Astrocyte of the hippocampus (primary cell): ENCODE measurements at places on chromosomes 13 and 19.

DNA sequence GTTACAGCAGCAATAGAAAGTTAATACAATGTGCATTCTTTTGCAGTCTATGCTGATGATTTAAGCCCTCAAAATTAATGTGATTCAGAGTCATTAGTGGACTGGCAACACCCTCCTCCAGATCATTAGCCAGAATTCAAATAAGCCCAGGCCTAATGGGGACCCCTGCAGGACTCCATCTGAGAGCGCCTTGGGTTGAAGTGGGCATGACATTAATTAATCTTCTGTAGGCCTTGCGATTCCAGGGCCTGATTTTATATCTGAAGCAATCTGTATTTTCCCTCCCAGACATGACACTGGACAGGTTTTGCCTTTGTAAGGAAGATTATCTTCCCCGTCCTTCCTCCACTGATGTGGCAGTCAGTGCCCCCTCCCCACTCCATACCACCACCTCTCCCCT lies 442.9 kb downstream of the FOXO1 start:
- no peak for DNase-seq

GRCh38 chr13:48816700-48817099 lies 159.0 kb upstream of the FNDC3A start:
- no peak for DNase-seq

- no peak for DNase-seq
These were observed 23.4 kb downstream of the DGKH start for GRCh38 chr13:42071672-42072419.

DNA sequence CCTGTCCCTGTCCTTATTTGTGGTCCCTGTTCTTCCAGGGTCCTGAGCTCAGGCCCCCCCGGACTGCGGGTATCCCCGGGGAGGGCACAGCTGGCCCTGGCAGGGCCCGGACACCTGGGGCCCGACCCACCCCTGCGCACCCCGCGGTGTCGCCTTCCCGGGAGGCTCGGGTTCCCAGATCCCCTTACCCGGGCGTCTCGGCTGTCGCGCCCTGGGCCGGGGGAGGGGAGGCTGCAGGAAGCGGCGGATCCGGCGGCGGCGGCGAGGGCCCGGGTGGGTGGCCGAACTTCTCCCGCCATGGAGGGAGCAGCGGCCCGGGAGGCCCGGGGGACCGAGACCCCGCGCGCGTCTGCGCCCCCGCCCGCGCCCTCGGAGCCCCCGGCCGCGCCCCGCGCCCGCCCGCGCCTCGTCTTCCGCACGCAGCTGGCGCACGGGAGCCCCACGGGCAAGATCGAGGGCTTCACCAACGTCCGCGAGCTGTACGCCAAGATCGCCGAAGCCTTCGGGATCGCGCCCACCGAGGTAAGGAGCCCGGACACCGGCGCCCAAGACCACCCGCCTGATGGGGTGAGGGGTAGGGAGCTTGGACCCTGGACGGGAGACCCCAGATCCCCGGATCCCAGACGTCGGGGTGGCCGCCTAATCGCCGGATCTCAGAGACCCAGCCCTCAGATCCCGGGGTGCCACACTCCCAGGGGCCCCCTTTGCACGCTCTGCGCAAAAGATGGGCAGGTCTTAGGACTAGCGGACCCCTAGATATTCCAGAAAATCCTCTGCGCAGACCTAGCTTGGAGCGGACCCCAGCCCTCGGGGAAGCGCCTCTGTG lies at the start of gene GIPC3:
Gene GIPC3, plus strand, starts transcription at position 178 of the 826 bp plus-strand sequence. Its CDS starts 120 bp downstream, at position 298.
- DNase-seq, result no peak

- DNase-seq, result peak; percentile 44
These were observed 22.6 kb downstream of the KLHL26 start for GRCh38 chr19:18659281-18660050.

- no peak for DNase-seq
These were observed 4.4 kb downstream of the ZNF473 start for GRCh38 chr19:50030225-50030624.

GRCh38 chr13:107233541-107233940 lies 665.6 kb upstream of the ARGLU1 start:
- no peak for DNase-seq

GRCh38 chr19:1400281-1401137 lies 833 bp downstream of the GAMT start:
- DNase-seq, result no peak

GRCh38 chr13:32141462-32141861 lies 109.9 kb downstream of the FRY start:
- no peak for DNase-seq

DNA sequence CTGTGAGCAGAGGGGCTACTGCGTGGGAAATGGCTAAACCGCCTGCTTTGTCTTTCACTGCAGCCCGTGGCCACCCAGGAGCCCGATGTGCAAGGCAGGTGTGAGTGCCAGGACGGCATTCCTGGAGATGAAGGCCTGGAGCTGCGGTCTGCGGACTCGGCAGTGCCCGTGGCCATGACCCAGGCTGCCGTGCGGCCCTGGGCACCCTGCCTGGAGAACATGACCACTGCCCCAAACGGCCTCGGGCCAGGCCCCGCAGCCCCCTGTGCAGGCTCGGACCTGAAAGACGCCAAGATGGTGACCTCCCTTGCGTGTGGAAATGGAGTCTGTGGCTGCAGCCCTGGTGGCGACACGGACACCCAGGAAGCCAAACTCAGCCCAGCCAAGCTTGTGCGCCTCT lies 62.2 kb downstream of the SPATA13 start:
- no peak for DNase-seq

DNA sequence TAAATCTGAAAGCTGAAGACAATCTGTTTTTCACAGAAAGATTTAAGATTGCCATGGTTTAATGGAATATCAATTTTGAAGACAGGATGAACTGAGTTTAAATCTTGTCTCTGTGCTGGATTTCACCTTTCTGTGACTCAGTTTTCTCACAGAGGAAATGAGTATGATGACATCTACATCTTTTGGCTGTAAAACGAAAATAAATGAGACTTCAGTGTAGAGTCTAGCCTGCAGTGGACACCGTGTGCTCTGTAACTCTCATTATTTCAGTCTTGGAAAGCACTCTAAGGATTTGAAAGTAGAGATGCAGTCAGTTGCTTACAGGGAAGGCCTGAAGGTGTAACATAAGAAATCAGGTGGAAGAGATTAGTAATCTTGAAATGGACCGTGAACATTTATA lies 150.4 kb downstream of the NALCN start:
- DNase-seq, result no peak

GRCh38 chr19:55809381-55810058 lies 22.3 kb downstream of the NLRP11 start:
- DNase-seq, result peak; percentile 8

DNA sequence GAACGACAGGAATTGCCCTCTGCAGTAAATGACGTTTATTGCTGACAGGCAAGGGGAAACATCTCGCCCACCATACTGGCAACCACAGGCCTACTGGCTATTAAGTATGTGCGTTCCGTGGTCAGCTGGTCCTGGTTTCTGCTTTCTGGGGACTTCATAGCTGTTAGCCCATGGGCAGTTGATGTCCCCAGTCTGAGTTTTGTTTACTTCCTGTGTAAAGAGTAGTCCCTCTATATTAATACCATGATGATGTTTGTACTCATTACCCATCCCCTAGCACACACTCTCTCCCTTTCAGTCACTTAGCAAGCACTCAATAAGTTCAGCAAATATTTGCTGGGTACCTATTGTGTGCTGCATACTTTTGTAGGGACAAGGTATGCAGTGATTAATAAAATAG lies 6.5 kb upstream of the MIA start:
- DNase-seq, result no peak

DNA sequence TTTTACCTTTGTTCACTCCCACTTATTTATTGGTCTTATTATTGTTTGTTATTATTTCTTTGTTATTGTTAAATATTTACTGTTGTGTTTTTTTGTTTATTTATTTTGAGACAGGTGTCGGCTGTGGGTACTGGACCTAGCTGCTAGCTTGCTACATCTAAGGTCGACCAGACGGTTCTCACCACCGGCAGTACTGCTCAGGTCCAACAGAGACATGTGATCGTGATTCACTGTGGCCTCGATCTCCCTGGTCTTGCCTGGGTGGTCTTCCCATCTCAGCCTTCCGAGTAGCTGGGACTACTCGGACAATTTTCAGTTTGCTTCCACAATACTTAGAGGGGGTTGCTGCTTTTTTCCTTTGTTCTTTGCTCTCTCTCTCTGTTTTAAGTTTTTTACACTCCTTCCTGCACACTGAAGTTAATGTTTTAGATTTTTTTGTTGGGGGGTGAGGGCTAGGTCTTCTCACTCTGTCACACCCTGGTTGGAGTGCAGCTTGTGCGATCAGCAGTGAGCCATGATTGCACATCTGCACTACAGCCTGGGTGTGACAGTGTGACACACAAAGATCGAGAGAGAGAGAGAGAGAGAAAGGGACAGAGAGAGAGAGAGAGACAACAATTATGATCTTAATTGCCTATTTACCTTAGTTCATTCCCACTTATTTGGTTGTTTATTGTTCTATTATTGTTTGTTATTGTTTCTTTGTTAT lies 1432.4 kb downstream of the UQCRFS1 start:
- DNase-seq, result no peak

DNA sequence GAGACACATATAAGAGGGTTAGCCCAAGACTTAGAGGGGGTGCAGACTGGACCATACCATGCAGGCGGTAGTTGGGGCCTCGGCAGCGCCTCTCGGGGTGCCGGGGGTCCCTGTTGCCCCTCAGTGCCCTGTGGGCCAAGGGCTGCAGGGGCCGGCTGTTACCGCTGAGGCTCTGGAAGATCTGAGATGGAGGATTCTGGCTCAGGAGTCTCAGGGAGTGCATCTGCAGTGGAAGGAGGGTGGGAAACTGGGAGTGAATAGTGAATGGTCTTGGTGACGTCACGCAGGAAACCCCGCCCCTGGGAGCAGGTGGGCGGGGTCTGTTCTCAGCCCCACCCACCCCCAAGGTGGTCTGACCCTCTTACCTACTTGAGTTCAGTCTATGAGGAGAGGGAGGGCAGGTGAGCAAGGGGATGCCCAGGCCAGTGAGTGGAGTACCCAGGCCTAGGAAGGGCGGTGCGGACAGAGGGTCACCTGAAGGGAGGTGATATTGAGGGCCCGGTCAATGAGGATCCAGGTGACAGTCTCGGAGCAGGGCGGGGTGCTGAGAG lies 1.7 kb upstream of the DBP start:
- no peak for DNase-seq

DNA sequence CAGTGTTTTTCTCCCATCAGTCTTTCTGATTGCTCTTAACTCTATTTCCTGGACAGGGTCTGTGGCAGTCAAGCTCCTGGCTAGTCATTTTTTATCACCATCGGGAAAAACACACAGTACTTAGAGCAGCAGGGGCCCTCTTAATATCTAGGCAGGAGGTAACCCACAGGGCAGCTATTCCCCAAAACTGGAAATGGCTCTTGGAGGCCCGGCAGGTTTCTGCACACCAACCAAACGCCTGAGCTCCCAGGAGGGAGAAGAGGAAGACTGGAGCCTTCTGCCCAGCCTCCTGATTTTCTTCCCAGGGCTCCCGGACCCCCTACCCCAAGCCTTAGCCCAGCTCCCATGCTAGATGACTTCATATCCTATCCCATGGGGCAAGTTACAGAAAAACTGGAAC lies 49.3 kb upstream of the VSTM2B start:
- no peak for DNase-seq
